ENCODE measurements at places on chromosomes 7 and 10. TPM values are rescaled to one million over a fixed set of nuclear protein-coding genes. Genes with fewer than 3 reads are reported as not detected.

DNA sequence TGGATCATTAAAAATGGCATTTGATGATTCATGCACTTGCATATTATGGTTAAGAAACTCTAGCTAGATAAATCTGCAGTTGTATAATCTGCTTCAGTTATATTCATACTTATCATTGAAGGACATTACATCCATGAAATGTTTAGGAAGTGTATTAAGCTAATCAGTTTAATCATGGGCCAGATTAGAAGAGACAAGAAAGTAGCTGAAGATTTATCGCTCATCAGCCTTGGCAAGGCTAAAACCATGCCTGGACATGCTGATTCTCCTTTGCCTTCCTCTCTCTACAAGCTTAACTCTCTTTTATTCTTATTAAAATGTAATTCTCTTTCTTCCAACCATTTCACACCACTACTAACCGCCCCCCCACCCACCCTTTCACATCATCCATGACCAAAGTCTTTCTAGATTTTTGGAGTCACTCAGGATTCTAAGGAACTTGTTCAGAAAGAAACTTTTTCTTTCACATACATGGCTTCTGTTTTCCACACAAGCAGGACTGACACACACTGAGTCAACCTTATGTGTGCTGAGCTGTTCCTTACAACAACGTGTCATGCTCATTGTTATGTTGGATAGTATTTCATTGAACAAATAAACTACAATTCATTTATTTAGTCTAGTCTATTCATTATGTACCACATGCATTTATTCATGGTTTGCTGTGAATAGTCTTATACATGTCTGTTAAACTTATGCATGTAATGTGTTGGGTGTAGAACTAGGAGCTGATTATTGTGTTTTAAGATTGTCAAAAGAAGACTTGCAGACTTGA lies 227.3 kb upstream of the SP8 start:
- H3K4me1 ChIP-seq, result no peaks in the 10 kb centered on the region
- no peak for DNase-seq
- no peak overlapping the region for H3K4me3 ChIP-seq
- H3K36me3 ChIP-seq, result no peaks in the 10 kb centered on the region
- H3K27ac ChIP-seq, result no peak overlapping the region

DNA sequence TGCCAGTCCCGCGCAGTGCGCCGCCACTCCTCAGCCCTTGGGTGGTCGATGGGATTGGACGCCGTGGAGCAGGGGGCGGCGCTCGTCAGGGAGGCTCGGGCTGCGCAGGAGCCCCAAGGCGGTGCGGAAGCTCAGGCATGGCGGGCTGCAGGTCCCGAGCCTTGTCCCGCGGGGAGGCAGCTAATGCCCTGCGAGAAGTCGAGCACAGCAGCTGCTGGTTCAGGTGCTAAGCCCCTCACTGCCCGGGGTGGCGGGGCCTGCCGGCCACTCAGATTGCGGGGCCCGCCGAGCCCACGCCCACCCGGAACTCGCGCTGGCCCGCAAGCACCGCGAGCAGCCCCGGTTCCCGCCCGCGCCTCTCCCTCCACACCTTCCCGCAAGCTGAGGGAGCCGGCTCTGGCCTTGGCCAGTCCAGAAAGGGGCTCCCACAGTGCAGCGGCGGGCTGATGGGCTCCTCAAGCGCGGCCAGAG lies 14.4 kb upstream of the WASL start:
- no peak for DNase-seq
- no peaks in the 10 kb centered on the region for H3K36me3 ChIP-seq
- no peaks in the 10 kb centered on the region for H3K4me1 ChIP-seq

- H3K4me1 ChIP-seq, result no peaks in the 10 kb centered on the region
- no peak overlapping the region for H3K27ac ChIP-seq
- no peaks in the 10 kb centered on the region for H3K36me3 ChIP-seq
- no peak overlapping the region for H3K4me3 ChIP-seq
Measured at GRCh38 chr10:49319206-49319605, 20.2 kb downstream of the C10orf71 start.

DNA sequence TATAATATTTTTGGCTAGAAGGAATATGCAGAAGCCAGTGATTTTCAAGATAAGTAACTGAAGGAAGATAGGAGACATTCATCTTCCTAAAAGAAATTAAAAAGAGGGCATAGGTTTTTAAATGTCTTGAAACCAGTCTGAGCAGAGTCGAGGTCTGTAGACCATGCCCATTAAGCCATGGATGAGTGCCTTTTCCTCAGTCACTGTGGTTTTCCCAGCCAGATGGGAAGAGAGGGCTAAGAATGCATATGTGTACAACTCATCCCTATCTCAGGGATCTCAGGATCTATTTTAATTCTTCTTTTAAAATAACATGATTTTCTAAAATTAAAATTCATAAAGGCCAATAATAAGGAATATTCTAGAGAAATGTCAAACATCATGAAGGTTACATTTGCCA lies 112.8 kb downstream of the PPP1R3A start:
- H3K4me3 ChIP-seq, result no peak overlapping the region
- DNase-seq, result peak; percentile 65
- H3K36me3 ChIP-seq, result no peaks in the 10 kb centered on the region
- H3K27ac ChIP-seq, result no peak overlapping the region

Gene C10orf105
- under 0.01 TPM for total RNA-seq

GRCh38 chr7:73715648-73716317 lies 3.7 kb downstream of the STX1A start:
- H3K27me3 ChIP-seq, result no peaks in the 10 kb centered on the region
- H3K4me3 ChIP-seq, result no peak overlapping the region
- H3K4me1 ChIP-seq, result peaks cover 26% of the 10 kb centered on the region
- no peaks in the 10 kb centered on the region for H3K36me3 ChIP-seq
- peak overlapping the region; percentile 66 for H3K27ac ChIP-seq

Gene GTPBP4
- total RNA-seq, result 28.7 TPM

DNA sequence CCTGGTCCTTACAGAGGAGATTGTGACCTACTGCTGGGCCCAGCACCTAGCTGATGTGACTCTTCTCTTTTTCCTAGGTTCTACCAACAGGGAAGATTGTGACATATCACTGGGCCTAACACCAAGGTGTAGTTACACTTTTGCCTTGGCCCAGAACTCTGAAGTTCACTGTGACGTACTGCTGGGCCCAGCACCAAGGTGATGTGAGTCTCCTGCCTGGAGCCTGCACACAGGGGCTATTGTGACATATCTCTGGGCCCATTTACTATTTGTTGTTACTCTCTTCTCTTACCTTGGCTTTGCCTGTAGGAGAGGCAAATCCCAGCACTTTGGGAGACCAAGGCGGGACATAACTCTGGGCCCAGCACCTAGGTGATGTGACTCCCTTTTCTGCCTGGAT lies 23.1 kb upstream of the ZNF107 start:
- H3K4me1 ChIP-seq, result no peaks in the 10 kb centered on the region
- no peaks in the 10 kb centered on the region for H3K36me3 ChIP-seq
- no peak overlapping the region for H3K27ac ChIP-seq
- H3K27me3 ChIP-seq, result no peaks in the 10 kb centered on the region

- no peaks in the 10 kb centered on the region for H3K36me3 ChIP-seq
- DNase-seq, result no peak
- no peaks in the 10 kb centered on the region for H3K27me3 ChIP-seq
- H3K4me1 ChIP-seq, result no peaks in the 10 kb centered on the region
Measured at GRCh38 chr7:13290975-13291374, 603.5 kb downstream of the ARL4A start.

- H3K27ac ChIP-seq, result peak within 1 kb of the TSS; percentile 97
- peaks cover 3% of the 10 kb centered on the region for H3K36me3 ChIP-seq
- H3K4me3 ChIP-seq, result peak within 1 kb of the TSS; percentile 97
- peaks cover 3% of the 10 kb centered on the region for H3K4me1 ChIP-seq
- DNase-seq, result peak; percentile 90
Measured at GRCh38 chr10:100185364-100186252, at the start of gene ERLIN1. TSS of gene ERLIN1 (minus strand) at chr10:100186029. CDS start at chr10:100185626, 403 bp downstream.

DNA sequence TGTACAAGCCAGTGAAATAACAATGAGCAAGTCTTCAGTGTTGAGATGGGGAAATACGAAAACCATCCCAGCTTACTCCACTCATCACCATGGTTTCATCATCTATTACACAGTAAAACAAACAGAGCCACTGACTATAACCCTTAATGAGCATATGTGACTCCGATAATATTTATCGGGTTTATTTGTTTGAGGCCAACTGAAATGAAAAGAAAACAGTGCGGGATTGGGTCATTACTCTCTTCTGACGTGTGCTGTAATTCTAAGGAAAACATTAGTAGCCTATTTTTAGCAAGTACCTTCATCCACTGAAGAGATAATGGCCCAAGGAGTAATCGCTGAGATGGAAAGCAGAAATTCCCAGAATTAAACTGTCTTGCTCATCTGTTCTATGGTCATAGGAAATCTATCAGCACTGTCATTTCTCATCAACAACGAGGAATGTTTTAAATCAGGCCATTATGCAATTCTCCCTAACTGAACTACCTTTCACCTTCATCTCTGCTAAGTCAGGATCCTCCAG lies 716.5 kb downstream of the INHBA start:
- H3K4me1 ChIP-seq, result peaks cover 5% of the 10 kb centered on the region
- DNase-seq, result peak; percentile 95
- H3K27me3 ChIP-seq, result no peaks in the 10 kb centered on the region
- H3K36me3 ChIP-seq, result no peaks in the 10 kb centered on the region
- H3K4me3 ChIP-seq, result no peak overlapping the region

Gene ZNF438
- 3.9 TPM for total RNA-seq

- no peak overlapping the region for H3K4me3 ChIP-seq
- no peaks in the 10 kb centered on the region for H3K27me3 ChIP-seq
Measured at GRCh38 chr10:116245156-116245555, 27.9 kb downstream of the GFRA1 start.

Gene AKR1D1
- not detected for total RNA-seq

DNA sequence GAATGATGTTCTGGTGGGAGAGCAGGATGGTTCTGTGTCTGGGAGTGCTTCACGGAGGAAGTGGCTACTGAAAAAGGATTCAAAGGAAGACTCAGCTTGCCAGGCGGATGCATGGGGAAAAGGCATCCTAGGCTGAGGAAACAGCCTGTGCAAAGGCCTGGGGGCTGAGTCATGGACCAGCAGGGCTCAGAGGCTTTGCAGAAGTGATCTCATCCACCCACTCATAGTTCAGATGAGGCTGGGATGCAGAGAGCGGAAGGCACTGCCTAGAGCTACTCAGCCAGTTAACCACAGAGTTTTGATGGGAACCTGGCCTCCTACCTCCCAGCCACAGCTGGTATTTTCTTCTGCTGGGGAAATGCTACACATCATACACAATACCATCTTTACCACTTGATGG lies 15.8 kb upstream of the ADAMTS14 start:
- no peaks in the 10 kb centered on the region for H3K27me3 ChIP-seq
- peak overlapping the region; percentile 88 for H3K27ac ChIP-seq
- no peak overlapping the region for H3K4me3 ChIP-seq

Gene TCAF2
- 1.5 TPM for total RNA-seq

DNA sequence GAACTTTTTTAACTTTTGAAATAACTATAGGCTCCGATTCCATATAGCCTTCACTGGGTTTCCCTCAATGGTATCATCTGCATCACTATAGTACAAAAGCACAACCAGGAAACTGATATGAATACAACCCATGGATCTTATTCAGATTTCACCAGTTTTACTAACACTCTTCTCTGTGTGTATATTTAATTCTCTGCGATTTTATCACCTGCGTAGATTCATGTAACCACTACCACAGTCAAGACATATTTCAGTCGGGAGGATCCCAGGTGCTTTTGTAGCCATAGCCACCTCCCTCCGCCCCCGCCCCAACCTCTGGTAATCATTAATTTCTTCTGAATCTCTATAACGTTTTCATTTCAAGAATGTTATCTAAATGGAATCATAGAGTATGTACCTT lies 82.8 kb upstream of the C7orf33 start:
- no peaks in the 10 kb centered on the region for H3K4me1 ChIP-seq
- H3K36me3 ChIP-seq, result no peaks in the 10 kb centered on the region
- H3K27me3 ChIP-seq, result no peaks in the 10 kb centered on the region
- no peak for DNase-seq
- no peak overlapping the region for H3K4me3 ChIP-seq
- H3K27ac ChIP-seq, result no peak overlapping the region

GRCh38 chr7:131692131-131692960 lies 135.9 kb upstream of the PODXL start:
- H3K4me1 ChIP-seq, result no peaks in the 10 kb centered on the region
- no peaks in the 10 kb centered on the region for H3K27me3 ChIP-seq
- H3K4me3 ChIP-seq, result no peak overlapping the region
- no peaks in the 10 kb centered on the region for H3K36me3 ChIP-seq
- H3K27ac ChIP-seq, result no peak overlapping the region
- DNase-seq, result peak; percentile 21

Gene POMZP3
- total RNA-seq, result 1.5 TPM

Gene NOBOX
- not detected for total RNA-seq

Gene GIMAP2
- 16.2 TPM for total RNA-seq

DNA sequence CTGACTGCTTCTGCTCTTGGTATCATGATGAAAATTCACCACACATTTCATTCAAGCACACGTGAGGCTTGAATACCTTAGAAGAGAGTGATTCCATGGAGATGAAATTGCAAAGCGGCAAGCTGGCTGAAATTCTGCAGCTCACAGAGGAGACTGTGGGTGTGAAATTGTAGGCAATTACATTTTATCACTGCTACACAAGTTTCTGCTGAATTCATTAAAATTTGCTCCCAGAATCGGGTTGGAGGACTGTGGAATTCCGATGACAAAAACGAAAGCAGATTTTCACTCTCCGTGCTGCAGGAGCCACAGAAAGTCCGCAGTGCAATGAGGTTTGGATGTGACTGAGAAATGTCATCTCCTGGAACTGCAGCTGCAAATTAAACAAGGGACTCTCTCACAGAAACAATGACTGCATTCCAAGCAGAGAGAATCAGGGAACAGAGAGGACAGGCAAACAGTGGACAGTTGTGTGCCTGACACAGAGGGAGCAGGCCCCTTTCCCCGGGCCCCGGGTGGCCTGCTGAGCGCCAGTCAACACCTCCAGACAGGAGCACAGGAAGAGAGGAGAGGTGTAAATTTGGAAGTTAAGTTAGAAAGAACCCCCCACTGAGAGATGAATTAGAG lies 109.1 kb downstream of the C10orf90 start:
- H3K4me1 ChIP-seq, result no peaks in the 10 kb centered on the region
- no peak overlapping the region for H3K27ac ChIP-seq
- H3K27me3 ChIP-seq, result peaks cover 6% of the 10 kb centered on the region
- peak; percentile 31 for DNase-seq
- no peaks in the 10 kb centered on the region for H3K36me3 ChIP-seq

Gene COL13A1
- total RNA-seq, result 6.4 TPM

GRCh38 chr10:30751678-30752331 lies 122.3 kb upstream of the LYZL2 start:
- no peaks in the 10 kb centered on the region for H3K27me3 ChIP-seq
- peaks cover 5% of the 10 kb centered on the region for H3K4me1 ChIP-seq
- no peaks in the 10 kb centered on the region for H3K36me3 ChIP-seq
- peak; percentile 52 for DNase-seq

Gene CLCN1
- under 0.01 TPM for total RNA-seq

GRCh38 chr7:79037001-79037400 lies 416.5 kb downstream of the MAGI2 start:
- no peaks in the 10 kb centered on the region for H3K4me1 ChIP-seq
- no peaks in the 10 kb centered on the region for H3K36me3 ChIP-seq
- H3K27ac ChIP-seq, result no peak overlapping the region
- no peak overlapping the region for H3K4me3 ChIP-seq

Data from fibroblast of lung (primary cell).